ENCODE measurements at places on chromosomes 11 and 22.

- no peak for DNase-seq
Measured at GRCh38 chr22:46985507-46985882, 223.0 kb downstream of the TBC1D22A start.

DNA sequence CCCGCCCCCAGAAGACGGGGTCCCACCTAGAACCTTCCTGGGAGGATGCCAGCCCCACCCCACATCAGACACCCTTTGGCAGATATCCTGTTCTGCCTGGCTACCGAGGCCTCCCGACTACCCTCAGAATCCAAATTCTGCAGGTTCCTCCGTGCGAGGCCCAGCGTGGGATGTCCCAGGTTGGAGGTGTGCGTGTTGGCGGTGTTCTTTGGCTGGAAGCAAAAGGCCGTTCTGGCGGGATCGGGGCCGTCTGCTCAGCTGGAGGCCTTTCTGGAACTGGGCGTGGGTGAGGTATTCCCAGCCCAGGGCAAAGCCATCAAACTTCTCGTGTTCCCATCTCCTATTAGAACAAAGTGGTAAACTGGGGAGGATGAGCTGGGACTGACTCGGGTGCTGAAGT is 32.6 kb downstream of the NUP50 start:
- DNase-seq: no peak

GRCh38 chr22:45426387-45426786 is 12.9 kb downstream of the RIBC2 start:
- no peak for DNase-seq

- no peak for DNase-seq
Measured at GRCh38 chr11:94675813-94676212, 92.3 kb upstream of the AMOTL1 start.

DNA sequence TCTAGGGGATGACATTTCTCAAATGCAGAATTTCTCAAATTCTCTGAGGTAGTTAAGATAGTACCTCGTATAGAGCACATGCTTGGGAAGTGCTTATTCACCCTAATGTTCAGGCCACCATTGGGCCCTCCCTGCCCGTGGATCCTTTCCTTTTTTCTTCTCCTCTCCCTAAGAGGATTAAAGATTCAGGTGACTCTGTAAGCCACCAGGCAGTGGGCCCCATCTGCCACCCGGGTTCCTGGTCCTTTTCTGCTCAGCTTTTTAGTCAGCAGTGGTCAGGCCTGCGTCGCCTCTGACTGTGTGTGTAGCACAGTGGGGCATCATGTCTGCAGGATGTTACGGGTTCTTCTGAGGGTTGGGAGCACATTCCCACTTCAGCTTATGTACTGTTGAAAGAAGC is 7.2 kb downstream of the CEP164 start:
- no peak for DNase-seq

GRCh38 chr11:61067782-61068446 is 34.4 kb upstream of the CD5 start:
- no peak for DNase-seq

GRCh38 chr11:208181-208916 is 841 bp downstream of the RIC8A start:
- DNase-seq: peak; percentile 23

DNA sequence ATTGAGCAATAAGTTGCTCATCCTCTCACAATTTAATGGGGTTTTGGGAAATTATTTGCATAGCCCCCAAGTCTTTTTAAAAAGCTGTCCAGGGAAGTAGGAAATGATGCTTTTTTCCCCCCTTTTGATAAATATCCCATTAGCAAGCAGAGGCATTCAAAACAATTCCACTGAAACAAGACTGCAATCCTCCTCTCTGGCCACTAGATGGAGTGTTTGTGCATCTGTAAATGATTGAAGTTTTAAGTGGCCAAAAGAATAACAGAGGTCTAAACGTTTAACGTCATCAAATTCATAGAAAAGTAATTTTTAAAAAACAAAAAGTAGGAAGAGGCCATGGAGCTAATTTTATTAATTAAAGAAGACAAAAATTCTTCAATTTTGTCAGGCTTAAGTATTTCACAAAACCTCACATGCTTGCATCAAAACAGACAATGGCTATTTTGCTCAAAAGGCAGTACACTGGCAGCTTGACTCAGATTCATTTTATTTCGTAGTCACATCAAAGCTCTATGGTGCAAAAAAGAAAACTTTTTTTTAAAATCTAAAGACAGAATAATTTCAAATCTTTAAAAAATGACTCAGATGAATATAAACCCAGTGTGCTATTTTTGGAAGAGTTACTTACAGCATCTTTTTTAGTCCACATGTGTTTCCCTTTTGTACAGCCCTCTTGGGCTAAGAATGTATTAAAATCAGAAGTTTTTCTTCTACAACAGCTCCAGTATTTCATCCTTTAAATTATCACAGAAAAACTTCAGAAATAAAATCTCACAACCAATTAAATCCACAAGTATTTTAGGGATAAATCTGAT is 17.8 kb downstream of the CHORDC1 start:
- DNase-seq: peak; percentile 79

DNA sequence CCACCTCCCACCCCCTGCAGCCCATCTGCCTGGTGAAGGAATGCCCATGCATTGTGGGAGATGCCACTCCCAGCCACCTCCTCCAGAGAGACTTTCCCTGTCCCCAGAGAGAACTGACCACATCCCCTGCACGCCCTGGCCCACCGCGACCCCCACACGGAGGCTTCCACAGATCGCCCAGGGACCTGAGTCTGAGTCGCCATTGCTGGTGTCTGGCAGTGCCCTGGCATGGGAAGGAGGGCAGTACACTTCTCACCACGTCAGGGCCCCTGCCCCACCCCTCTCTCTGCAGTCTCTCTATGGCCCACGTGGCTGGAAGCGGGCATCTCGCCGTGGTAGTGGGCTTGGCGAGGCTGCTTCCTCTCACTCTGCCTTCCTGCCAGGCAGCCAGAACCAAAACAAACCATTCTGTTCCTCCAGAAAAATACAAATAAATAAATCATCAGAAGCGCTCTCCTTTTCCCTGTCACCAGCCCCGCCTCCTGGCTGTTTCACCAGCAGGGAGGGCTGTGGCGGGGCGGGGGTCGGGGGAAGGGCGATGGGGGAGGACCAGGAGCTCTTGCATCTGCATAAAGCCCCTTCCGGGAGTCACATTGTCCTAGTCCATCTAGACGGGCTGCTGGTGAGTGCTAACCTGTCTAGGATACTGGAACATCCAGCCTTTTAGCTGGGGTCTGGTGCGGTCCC is 20.9 kb downstream of the SHISAL1 start:
- no peak for DNase-seq

DNA sequence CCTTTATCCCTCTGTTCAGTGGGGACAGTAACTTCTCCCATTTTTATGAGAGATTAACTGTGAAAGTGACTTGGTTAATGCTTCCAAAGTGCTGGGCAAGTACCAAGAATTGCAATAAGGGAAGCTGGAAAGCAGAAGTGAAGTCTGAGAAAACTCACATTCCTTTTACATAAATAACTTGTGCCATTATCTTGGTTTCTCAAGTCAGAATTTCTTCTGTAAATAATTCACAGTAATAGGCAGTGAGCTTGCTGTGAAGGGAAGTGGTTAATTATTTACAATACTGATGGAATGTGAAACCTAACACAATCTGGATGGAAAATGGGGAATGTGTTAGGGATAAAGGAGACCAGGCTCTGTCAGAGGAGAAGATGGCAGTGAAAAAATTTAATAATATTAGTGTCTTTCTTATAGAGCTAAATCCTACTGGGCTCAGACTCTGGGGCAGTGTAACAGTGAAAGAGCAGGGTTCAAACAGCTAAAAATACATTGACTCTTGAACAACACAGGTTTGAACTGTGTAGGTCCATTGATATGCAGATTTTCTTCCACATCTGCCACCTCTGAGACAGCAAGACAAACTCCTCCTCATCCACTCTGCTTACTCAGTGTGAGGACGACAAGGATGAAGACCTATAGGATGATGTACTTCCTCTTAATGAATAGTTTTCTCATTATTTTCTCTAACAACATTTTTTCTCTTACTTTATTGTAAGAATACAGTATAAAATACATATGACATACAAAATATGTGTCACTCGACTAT is 251.5 kb upstream of the ISX start:
- DNase-seq: no peak

DNA sequence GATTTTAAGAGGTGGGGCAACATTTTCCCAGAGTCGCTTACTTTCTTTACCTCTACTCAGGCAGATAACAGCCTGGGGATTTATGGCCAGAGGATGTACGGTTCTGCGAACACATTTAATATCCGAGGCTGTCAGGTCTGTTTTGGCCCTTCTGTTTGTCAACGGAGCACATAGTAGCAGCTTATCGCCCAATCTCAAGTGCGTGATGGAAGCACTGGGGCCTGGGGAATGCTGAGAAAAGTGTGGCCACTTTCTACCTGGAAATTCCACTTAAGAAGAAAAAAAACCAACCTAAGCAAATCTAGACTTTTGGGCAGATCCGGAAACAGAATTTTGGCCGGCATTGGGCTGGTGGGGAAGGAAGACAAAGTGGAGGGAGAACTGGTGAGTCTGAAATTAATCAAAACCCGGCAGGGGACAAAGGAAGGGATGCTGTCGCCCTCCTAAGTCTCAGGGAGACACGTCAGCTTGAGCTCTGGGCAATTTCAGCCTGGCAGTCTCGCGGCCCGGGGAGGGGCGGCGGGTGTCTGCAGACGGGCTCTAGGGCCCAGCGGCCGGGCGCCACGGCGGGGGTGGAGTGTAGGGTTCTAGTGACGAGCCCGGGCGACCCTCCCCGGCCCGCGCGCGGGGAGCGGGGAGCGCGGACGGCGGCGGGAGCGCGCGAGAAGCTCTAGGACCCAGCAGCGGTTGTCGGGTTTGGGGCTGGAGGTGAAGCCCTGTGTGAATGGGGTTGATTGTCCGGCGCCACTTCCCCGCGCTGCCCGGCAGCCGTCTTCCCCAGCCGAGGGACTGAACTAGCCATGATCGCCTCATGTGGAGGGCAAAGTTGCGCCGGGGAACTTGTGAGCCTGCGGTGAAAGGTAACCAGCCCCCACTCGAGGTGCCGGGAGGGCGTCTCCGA is at the start of gene AMOTL1:
TSS of gene AMOTL1 (plus strand) at position 656 of the 901 bp plus-strand sequence. CDS start at position 812, 156 bp downstream.
- DNase-seq: peak; percentile 92

- DNase-seq: no peak
Measured at GRCh38 chr11:17691976-17692375, 27.4 kb upstream of the MYOD1 start.

DNA sequence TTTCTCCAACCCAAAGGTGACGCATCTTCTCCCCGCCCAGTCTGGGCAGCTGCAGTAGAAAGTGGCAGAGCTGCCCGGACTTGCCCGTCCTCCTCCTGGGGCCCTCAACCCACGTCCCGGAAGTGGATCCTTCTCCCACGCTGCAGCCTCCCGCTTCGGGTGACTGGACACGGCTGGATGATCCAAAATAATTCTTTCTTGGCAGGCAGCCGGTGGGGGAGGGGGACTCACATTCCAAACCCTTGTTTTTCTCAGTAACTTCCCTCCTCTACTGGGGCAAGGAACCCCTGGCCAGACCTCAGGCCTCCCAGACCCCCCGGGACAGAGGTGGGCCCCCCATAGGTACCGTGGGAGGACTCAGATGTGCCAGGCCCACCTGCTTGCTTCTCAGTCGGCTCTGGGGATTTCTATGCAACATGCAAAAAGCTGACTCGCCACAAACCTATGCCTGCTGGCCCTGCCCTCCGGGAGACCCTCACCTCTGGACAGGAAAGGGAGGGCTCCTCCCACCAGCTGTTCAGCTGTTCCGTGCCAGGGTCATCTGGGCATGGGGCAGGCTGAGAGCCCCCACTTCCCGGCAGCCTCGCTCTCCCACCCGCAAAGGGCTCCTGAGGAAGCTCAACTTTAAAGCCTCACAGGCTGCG is 1.4 kb downstream of the PLXNB2 start:
- DNase-seq: peak; percentile 27

- no peak for DNase-seq
Measured at GRCh38 chr22:30302810-30303138, 13.5 kb upstream of the CASTOR1 start.

- no peak for DNase-seq
Measured at GRCh38 chr22:38258895-38259294, 13.9 kb downstream of the TMEM184B start.

DNA sequence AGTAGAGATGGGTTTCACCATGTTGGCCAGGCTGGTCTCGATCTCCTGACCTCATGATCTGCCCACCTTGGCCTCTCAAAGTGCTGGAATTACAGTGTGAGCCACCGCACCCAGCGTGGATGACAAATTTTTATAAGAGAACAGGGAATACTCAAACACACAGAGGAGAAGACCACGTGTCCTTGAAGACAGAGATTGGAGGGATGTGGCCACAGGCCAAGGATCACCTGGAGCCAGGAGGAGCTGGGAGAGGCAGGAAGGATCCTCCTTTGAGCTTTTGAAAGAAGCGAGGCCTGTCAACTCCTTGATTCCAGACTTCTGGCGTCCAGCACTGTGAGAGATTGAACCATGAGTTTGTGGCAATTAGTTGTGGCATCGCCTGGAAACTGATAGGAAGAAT is 1049.5 kb downstream of the TBC1D22A start:
- DNase-seq: no peak

DNA sequence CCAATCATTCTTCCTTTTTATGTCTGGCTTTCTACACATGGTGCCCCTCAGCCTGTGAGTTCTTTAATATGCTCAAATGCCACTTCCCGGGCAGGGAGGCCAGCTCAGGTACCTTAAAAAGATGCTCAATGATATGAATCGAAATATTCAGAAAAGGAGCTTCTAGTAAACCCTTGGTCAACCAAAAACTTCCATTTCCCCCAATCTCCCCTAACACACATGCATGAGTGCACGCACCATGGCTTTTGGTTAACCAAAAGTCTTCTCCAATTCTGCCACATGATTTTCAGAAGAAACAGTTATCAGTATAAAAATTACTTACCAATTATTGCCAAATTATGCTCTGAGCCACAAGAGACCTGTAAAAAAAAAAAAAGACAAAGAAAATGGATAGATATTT is 135.0 kb downstream of the SERGEF start:
- DNase-seq: no peak

- no peak for DNase-seq
Measured at GRCh38 chr11:35525501-35526175, at the start of gene PAMR1. Gene PAMR1, minus strand, starts transcription at chr11:35525616. Its CDS starts 31 bp downstream, at chr11:35525585.

DNA sequence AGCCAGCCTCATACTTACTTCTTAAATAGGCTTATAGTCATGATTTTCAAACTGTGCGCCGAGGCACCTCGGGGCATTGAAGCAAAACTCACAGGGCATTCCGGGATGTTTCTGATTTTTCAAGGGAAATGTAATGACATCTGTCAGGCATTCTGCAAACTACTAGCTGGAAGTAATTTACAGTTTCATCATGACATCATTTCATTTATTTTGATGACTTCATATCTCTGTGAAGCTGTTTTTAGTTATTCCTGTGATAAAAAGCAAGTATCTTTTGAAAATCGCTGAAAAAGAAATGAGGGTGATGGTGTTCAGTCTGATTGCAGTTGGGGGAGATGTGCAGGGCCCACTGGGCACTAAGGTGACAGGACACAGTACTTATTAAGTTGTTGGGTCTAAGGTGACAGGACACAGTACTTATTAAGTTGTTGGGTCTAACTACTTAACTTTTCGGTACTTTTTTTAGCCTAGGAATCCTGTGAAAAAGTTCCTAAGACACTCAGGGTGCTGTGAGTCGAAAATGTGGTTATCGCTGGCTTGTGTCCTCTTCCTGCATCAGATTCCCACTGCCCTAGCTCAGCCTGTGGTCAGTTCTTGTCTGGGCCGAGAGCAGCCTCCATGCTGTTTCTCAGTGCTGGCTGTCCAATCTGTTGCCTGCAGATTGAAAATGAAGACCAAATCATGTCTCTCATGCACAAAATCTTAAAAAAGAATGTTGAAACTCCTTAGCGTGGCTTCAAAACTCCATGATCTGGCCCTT is 42.6 kb downstream of the APLP2 start:
- no peak for DNase-seq
